Fibroblast of upper back skin (primary cell): ENCODE measurements at places on chromosomes 1 and 21.

GRCh38 chr1:83113652-83114051 lies 885.3 kb downstream of the TTLL7 start:
- DNase-seq, result peak; percentile 28

GRCh38 chr1:44777969-44778635 lies 2.8 kb downstream of the RPS8 start:
- DNase-seq, result no peak

- no peak for DNase-seq
Observed at GRCh38 chr1:183517401-183517800, 45.1 kb downstream of the SMG7 start.

DNA sequence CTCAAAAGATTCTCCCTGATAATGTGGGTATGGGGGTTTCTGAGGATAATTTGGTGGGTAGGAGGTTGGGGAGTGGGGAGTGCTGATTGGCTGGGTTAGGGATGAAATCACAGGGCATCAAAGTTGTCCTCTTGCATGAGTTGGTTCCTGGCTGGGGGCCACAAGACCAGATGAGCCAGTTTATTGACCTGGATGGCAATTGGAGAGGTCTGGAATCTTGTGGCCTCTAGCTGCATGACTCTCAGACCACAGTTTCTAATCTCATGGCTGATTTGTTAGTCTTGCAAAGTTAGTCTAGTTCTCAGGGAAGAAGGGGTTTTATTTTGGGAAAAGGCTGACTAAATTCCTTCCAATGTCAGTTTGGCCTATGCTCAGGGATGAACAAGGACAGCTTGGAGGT lies 3.3 kb upstream of the GBP1 start:
- DNase-seq, result peak; percentile 79

- DNase-seq, result peak; percentile 23
Observed at GRCh38 chr1:58862728-58863385, 79.0 kb upstream of the JUN start.

DNA sequence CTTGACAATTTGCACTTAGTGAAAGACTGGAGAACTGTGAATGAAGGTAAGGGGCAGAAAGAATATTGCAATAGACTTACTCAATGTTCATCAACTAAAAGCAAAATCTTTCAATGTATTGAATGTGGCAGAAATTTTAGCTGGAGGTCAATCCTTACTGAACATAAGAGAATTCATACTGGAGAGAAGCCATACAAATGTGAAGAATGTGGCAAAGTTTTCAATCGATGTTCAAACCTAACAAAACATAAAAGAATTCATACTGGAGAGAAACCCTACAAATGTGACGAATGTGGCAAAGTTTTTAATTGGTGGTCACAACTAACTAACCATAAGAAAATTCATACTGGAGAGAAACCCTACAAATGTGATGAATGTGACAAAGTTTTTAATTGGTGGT lies 80.7 kb downstream of the JMJD4 start:
- DNase-seq, result no peak

- DNase-seq, result no peak
Observed at GRCh38 chr1:89023026-89023425, 360 bp upstream of the GBP3 start.

DNA sequence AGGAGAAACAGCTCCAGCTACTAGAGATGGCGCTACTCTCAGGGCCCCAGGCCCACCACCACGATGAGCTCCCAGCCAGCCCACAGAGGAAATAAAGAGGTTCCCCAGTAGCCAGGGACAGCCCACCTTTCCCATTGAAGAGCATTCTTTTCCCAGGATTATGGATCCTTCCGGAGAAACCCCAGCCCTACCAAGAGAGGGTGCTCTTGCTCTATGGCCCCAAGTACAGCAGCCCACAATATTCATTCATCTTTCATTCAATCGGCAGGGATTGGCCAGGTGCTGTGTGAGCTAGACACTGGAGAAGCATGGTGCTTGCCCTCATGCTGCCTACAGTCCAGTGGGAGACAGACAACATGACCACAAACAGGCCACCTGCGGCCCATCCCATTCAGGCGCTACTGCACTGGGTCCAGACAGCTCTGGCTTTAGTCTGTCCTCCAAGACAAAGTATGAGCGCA lies 29.9 kb downstream of the PMVK start:
- peak; percentile 10 for DNase-seq

- DNase-seq, result no peak
Observed at GRCh38 chr1:25544243-25544764, 898 bp downstream of the LDLRAP1 start.

- DNase-seq, result peak; percentile 20
Observed at GRCh38 chr1:81617308-81617967, 183.3 kb upstream of the ADGRL2 start.

- DNase-seq, result peak; percentile 84
Observed at GRCh38 chr1:15703562-15703961, 19.4 kb downstream of the PLEKHM2 start.

DNA sequence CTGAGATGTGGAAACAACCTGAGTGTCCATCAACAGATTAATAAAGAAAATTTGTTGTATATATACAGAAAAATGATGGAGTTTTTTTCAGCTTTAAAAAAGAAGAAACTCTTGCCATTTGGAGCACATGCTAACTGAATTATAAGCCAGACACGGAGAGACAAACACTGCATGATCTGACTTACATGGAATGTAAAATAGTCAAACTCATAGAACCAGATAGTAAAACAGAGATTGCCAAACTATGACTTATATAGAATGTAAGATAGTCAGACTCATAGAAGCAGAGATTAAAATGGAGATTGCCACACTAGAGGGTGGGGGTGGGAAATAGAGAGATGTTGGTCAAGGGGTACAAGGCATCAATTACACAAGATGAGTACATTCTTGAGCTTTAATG lies 1786.6 kb downstream of the PLA2G4A start:
- peak; percentile 40 for DNase-seq

- no peak for DNase-seq
Observed at GRCh38 chr21:15839026-15839425, 109.2 kb downstream of the USP25 start.

DNA sequence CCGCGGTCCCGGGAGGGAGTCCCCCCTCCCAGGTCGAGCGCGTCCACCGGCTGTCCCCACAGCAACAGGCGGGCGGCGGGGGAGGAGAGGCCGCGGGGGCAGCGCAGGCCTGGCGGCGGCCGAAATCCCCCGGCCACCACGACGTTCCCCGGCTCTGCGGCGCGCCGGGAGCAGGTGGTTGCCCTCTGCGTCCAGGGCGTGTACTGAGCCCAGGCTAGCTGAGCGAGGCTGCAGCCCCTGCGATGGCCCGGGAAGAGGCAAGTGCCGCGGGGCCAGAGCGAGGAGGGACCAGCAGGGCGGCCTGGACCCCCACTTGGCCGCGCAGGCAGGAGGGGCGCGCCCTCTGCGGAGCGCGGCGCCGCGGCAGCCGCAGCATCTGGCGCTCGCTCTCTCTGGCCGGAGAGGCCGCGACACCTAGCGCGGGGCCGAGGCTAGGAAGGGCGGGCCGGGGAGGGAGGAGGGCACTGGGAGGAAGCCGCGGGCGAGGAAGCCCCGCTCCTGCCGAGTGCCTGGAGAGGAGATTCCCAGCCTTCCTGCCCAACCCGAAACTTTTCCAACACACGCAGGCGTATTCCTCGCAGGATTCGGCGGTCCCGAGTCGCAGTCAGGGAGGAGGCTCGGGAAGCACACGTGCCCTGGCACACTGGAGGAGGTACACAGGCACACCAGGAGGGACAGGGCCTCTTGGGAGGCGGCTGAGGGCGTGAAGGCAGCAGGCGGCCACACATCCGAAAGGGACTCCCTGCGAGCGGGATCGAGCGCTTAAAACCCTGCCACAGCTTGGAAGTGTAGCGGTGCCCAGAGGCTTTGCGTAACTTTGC lies 4.9 kb upstream of the PROX1 start:
- DNase-seq, result no peak

DNA sequence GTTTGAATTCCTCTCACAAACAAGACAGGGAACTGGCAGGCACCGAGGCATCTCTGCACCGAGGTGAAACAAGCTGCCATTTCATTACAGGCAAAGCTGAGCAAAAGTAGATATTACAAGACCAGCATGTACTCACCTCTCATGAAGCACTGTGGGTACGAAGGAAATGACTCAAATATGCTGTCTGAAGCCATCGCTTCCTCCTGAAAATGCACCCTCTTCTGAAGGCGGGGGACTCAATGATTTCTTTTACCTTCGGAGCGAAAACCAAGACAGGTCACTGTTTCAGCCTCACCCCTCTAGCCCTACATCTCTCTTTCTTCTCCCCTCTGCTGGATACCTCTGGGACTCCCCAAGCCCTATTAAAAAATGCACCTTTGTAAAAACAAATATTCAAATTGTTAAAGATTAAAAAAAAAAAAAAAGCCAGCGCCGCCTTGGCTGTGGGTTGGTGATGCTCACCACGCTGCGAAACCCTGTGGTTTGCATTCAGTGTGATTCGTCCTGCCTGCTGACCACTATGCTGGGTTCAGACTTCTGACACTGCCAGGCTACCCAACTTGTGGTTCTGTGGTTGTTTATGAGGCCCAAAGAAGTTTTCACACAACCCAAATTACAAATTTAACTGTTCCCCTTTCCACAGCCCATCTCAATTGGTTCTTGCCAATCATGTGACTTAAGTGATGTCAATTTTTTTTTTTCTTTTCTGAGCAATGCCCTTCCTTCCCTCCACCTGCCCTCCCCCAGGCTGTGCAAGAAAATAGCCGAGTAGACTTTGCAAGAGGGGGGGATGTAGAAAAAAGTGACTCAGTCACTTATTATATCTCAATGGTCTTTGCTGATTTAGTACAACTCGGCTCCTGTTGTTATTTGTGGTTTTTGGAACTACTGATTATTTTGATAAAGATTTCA lies at the start of gene RUNX1:
TSS of gene RUNX1 (minus strand) at position 597 of the 912 bp plus-strand sequence.
- peak; percentile 78 for DNase-seq

- DNase-seq, result peak; percentile 33
Observed at GRCh38 chr21:31443736-31444521, 99.9 kb upstream of the TIAM1 start.

- no peak for DNase-seq
Observed at GRCh38 chr1:219049501-219049900, 124.2 kb upstream of the LYPLAL1 start.

- no peak for DNase-seq
Observed at GRCh38 chr21:28227881-28228635, 764.6 kb downstream of the LTN1 start.

GRCh38 chr1:78855258-78855657 lies 151.3 kb downstream of the ADGRL4 start:
- no peak for DNase-seq

DNA sequence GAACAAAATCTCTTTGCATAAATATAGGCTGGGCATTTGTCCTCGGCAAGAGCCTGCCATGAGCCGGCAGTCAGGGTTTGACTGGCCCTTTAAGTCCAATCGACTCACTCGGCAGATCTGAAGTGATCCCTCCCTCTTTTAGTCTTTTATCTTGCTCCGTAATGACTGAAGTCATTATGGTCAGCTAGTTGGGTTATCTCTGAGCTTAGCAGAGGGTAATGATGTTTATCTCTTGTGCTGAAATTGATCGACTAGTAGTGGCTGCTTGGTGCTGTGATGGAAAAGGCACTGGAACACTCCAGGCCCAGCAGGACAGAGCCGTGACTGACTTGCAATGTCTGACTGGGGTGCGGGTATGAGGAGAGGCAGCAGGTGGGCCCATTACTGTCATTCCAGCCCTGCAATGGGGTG lies 468 bp upstream of the ABCA4 start:
- DNase-seq, result no peak

DNA sequence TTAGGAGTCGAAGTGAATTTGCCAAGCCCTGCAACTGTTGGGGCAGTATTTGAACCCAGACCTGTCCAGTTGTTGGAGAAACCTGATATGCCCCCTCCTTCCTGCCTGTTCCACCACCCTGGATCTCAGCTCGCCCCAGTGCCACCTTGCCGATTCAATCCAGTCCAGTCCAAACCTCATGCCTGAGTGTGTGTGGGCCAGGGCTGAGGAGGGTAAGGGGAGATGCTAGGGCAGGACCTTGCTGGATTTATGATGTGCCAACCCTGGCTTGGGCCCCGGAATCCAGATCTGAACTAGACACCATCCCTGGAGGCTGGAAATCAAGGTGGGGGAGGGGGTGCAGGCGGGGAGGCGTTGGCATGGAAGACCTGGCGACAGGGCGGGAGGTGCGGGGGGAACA lies 98.9 kb upstream of the WNT4 start:
- no peak for DNase-seq

DNA sequence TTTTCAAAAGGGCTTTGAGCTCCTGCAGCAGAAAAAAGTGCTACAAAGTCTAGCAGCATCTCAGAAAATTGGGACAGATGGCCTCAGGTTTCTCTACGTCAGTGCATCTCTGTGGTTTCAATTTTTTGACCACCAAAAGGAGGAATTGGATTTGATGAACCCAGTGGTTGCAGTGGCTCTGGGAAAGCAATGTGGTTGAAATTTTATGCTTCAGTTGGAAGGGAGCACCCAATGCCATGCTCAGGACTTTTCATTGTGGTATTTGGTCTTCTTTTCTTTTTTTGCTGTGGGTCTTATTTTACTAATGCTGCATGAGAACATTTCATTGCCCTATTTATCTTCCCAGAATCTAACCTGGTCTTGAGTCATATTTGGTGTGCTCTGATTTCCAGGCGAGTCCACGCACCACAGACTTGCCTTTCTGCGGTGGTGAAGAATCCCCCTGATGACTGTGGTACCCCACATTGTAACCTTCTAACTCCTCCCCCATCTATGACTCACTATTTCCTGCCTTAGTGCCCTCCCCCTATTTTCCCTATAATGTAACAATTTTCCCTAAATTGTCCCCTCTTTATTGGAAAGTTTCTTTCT lies 56.7 kb downstream of the S1PR1 start:
- peak; percentile 81 for DNase-seq

- no peak for DNase-seq
Observed at GRCh38 chr1:211892577-211892976, 62.0 kb upstream of the LPGAT1 start.

- no peak for DNase-seq
Observed at GRCh38 chr1:171912509-171913175, 71.3 kb downstream of the DNM3 start.

GRCh38 chr1:222788402-222789156 lies 26.3 kb upstream of the DISP1 start:
- DNase-seq, result no peak

GRCh38 chr1:219120624-219121544 lies 52.8 kb upstream of the LYPLAL1 start:
- DNase-seq, result peak; percentile 97

DNA sequence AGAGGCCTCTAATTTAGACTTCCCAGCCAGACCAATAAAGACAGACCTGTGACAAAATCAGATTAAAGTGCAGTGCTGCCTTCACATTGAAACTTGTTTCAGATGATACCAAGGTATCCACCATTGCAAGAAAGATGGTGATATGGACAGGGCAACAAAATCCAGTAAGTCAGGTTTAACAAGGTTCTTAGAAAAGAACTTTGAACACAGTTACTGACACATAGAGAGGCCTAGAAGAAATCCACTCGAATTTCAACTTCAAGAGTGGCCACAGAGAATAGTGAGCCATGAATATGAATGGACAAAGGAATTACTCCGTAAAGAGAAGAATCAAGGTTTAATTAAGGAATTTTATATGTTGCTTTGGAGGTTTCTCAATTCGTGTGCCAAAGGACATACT lies 230.4 kb downstream of the KCNT2 start:
- DNase-seq, result no peak

DNA sequence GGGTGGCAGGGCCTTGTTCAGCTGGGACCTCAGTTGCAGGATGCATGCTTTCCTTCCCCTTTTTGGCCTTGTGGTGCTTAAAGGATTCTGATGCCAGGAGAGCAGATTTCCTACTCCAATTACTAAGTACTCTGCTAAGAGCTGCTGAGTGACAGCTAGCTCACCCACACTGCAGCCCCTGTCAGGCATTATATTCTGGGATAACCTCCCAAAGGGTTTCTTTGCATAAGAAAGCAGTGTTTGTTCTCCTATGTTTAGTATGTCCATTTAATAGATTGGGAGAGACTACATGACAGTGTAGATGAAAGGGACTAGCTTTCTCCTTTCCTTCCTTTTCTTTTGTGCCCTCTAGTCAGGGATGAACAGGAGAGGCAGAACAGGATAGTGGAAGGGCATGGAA lies 100.7 kb downstream of the FAM78B start:
- no peak for DNase-seq
